ENCODE measurements at places on chromosomes 4 and X. TPM values are rescaled to one million over a fixed set of nuclear protein-coding genes. Genes with fewer than 3 reads are reported as not detected.

STK26 gene
- 20.7 TPM for total RNA-seq

- DNase-seq = no peak
Observed at GRCh38 chr4:98861100-98861884, 67.6 kb downstream of the EIF4E start.

- DNase-seq = no peak
Observed at GRCh38 chr4:185640811-185641675, 105.7 kb upstream of the PDLIM3 start.

- no peak for DNase-seq
Observed at GRCh38 chr4:139740531-139741041, 75.0 kb downstream of the MGST2 start.

DNA sequence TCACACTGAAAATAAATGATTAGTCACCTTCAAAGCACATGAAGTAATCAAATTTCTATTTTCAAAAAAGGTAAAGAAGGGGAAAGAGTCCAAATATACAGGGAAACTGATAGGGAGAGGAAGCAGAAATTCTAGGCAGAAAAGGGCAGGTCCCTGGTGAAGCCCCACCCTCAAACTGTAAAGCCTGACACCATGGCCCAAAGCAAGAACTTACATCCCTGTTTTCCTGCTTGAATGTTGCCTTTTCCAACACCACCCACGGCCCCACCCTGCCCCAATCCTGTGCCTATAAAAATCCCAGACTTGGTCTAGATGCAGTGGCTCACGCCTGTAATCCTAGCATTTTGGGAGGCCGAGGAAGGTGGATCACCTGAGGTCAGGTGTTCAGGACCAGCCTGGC is 361.8 kb downstream of the PPP3CA start:
- DNase-seq = no peak

GDPD2 gene
- total RNA-seq = not detected

- DNase-seq = no peak
Observed at GRCh38 chr4:145873901-145874300, 64.7 kb downstream of the ZNF827 start.

CLGN gene
- not detected for total RNA-seq

DNA sequence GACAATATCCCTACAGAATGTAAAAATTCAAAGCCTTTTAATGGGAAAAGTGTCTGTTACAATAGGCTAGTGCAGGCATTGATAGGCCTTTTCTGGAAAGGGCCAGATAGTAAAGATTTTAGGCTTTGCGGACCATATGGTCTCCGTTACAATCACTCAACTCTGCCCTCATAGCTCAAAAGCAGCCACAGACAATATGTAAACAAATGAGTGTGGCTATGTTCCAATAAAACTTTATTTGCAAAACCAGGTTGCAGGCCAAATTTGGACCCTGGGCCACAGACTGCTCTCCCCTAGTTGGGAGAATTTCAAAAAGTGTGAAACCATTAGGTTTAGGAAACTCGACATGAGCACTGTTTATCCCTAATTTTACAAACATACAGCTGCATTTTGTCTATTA is 112.2 kb downstream of the VCX3B start:
- DNase-seq = no peak

DNA sequence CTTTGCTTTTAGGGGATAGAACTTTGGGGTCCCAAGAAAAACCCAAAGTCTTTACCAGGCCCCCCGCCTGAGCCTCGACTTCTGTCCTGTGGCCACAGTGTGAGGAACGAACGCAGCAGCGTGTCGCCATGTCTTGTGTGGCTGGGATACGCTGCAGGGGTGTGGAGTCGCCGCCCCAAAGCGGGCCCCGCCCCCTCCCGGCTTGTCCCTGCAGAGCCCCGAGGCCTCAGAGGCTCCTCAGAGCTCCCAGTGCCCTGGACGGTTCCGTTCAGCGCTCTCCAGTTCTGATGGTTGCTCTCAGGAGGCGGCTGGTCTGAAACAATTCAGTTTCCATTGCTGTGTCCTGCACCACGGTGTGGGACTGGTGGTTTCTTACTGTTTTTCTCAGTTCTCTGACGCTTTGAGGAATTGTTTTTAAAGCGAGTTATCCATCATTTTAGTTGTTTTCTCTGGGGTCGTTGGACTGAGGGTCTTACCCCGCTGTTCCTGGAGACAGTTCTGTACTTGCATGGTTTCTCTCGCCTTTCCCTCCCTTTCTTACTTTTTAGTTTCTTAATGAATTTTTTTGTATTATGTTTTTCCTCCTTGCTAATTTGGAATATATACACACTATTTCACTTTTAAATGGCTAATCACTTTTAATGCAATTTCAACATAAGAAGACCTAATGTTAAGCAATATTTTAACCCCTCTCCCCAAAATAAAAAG is 1.6 kb upstream of the IDUA start:
- peak; percentile 57 for DNase-seq

DNA sequence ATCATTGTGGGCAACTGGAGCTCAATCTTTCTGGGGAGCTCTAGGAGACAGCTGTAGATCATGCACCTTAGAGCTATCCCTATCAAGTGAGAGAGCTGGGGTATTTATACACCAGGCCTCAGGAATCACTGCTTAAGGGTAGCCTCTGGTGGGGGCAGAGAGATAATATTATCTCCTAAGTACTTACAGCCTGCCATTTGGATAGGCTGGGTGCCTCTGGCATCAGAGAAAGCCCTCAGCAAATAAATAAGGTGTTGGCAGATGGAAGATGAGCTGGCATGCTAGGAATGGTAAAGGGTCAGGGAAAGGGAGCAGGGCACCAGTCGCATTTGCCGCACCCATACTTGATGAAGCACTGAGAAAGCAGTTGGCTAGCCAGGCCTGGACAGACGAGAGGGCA is 75.9 kb downstream of the HCCS start:
- no peak for DNase-seq

GRCh38 chr4:126899331-126899801 is 733.4 kb upstream of the INTU start:
- no peak for DNase-seq

GRCh38 chr4:108454227-108454626 is 166.1 kb upstream of the RPL34 start:
- no peak for DNase-seq

- no peak for DNase-seq
Observed at GRCh38 chr4:17561195-17561909, 15.6 kb upstream of the LAP3 start.

GRCh38 chrX:134694333-134695322 is 36.4 kb upstream of the PLAC1 start:
- DNase-seq = no peak

SCML2 gene
- 2.1 TPM for total RNA-seq

DNA sequence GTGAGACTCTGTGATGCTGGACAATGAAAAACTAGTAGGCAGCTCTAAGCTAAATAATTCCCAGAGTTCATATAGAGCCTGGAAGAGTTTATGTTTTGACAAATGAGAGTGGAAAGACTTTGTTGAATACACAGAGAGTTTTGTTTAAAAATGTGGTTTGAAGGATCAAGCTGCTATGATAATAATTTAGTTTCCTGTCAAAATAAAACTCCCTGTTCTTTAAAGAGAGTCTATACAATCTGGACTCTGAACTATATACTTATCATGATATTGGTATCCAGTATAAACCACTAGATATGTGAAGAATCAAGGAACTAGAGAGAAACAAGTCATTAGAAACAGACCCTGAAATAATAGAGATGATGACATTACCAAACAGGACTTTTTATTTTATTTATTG is 158.6 kb downstream of the C4orf33 start:
- DNase-seq = no peak

Data from activated B cell treated with CpG ODN at 0.5 μM for 24 hours (primary cell).